ENCODE measurements at places on chromosomes 3 and 15.
A peak's percentile ranks its signal among the peaks of the same experiment; 100 is the strongest.

- no peak for DNase-seq
These were observed 7.3 kb upstream of the ISG20 start for GRCh38 chr15:88631464-88632028.

- peak; percentile 69 for DNase-seq
These were observed 39.0 kb downstream of the IL12A start for GRCh38 chr3:160027541-160028195.

DNA sequence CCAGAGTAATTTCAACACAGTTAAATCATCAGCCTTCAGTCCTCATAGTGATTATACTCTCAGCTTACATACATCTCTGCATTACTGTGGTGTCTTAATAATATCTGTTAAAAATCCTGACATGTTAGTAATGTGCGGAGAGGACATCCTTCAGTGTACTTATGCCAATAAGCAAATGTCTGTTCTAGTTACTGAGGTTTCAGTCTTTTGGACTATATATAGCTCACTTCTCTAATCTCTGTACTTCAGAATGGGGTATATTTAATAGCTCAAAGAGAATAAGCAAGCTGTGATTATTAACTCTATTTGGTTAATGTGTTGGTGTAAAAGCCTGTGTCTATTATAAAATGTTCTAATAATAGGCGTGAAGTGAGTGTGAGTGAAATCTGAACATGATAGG is 28.9 kb upstream of the OSTN start:
- no peak for DNase-seq

GRCh38 chr3:154766765-154767503 is 313.2 kb upstream of the MME start:
- no peak for DNase-seq
